ENCODE measurements at places on chromosomes 1 and 21. TPM values are rescaled to one million over a fixed set of nuclear protein-coding genes. Genes with fewer than 3 reads are reported as not detected.

PLA2G5 gene
- total RNA-seq = not detected

- no peak overlapping the region for H3K27ac ChIP-seq
- no peaks in the 10 kb centered on the region for H3K36me3 ChIP-seq
- H3K4me1 ChIP-seq = peaks cover 10% of the 10 kb centered on the region
- H3K27me3 ChIP-seq = peaks cover 3% of the 10 kb centered on the region
Measured at GRCh38 chr1:234230414-234230862, 142.8 kb upstream of the COA6 start.

- no peak overlapping the region for H3K27ac ChIP-seq
- peaks cover 34% of the 10 kb centered on the region for H3K4me1 ChIP-seq
- no peaks in the 10 kb centered on the region for H3K36me3 ChIP-seq
- H3K4me3 ChIP-seq = no peak overlapping the region
- peaks cover 62% of the 10 kb centered on the region for H3K27me3 ChIP-seq
Measured at GRCh38 chr1:112505400-112505785, 3.4 kb upstream of the WNT2B start.

DNA sequence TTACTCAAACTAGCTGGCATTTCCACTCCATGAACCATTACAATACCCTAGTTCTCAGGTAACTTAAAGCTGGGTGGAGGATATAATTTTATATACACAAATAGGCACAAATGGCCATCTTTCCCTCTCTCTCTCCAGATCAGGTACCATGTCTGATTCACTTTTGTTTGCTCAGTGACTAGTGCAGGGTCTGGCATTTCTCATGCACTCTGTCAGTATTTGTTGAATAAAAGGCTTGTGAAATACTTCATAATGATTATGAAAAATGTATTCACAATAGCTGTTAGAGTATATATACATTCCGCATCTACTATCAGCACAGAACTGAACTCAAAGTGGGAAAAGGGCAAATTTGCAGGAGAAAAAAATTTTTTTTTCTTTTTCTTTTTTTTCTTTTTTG is 510.2 kb upstream of the USP24 start:
- no peak overlapping the region for H3K27ac ChIP-seq
- no peak for DNase-seq
- H3K27me3 ChIP-seq = no peaks in the 10 kb centered on the region
- no peaks in the 10 kb centered on the region for H3K36me3 ChIP-seq
- H3K4me1 ChIP-seq = no peaks in the 10 kb centered on the region
- no peak overlapping the region for H3K4me3 ChIP-seq

DNA sequence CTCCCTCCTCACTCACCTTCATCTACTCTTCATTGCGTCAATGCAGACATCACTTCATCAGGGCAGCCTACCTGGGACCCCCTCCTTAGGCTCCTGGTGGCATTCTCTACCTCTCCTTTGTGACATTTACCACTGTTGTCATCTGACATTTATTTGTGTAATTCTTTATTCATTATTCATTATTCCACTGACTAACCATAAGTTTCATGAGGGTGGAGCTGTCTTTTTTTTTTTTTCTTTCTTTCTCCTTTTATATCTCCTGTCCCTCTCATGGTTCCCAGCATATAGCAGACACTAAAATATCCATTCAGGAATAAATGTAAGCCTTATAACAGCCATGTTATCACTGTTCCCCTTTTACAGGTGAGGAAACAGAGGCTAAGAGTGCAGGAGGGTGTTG is 126.8 kb downstream of the KAZN start:
- H3K27ac ChIP-seq = no peak overlapping the region
- no peak overlapping the region for H3K4me3 ChIP-seq
- DNase-seq = no peak
- H3K27me3 ChIP-seq = no peaks in the 10 kb centered on the region
- H3K4me1 ChIP-seq = no peaks in the 10 kb centered on the region
- no peaks in the 10 kb centered on the region for H3K36me3 ChIP-seq

DNA sequence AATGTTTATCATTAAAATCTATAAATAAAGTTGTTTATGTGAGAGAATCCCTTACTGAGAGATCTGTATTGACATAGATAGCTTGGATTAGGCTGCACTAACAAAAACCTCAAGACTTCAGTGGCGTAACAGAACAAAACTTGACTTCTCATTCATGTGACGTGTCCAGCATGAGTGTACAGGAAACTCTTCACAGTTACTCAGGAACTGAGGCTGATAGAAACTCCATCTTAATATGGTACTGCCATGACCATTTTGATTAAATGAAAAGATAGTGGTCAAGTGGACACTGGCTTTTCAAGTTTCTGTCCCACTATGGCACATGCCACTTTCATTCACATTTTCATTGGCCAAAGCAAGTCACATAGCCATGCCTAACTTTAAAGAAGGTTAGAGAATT is 3.7 kb downstream of the ST3GAL3 start:
- no peaks in the 10 kb centered on the region for H3K36me3 ChIP-seq
- peaks cover 16% of the 10 kb centered on the region for H3K4me1 ChIP-seq
- H3K27ac ChIP-seq = no peak overlapping the region
- H3K4me3 ChIP-seq = no peak overlapping the region
- DNase-seq = peak; percentile 19

DNA sequence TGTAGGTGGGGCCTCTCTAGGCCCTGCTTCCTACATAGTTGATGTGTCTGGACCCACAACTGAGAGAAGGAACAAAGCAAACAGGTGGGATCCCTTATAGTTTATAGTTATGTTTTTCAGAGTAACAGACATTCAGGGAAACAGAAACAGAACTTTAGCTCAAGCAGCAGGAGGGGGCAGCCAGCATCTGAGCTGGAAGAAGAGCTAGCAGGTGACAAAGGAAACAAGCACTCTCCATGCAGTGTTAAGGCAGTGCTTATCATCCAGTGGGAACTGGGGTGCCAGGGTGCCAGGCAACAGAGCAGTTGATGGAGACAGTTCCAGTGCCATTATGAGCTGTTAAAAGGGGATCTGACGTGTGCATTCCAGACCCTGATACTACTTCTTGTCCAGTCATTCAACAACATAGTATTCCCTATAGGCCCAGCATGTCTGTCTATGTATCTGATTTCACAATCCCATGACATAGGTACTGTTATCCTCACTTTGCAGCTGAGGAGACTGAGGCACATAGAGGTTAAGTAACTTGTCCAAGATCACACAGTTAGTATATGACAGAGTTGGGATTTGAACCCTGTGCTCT is 13.5 kb downstream of the HIVEP3 start:
- H3K4me3 ChIP-seq = no peak overlapping the region
- H3K27me3 ChIP-seq = no peaks in the 10 kb centered on the region

GRCh38 chr1:161994175-161994668 is 29.4 kb downstream of the OLFML2B start:
- no peak overlapping the region for H3K4me3 ChIP-seq
- H3K27ac ChIP-seq = no peak overlapping the region
- H3K36me3 ChIP-seq = no peaks in the 10 kb centered on the region
- no peaks in the 10 kb centered on the region for H3K27me3 ChIP-seq

OR2C3 gene
- not detected for total RNA-seq

- no peaks in the 10 kb centered on the region for H3K4me1 ChIP-seq
- no peak overlapping the region for H3K4me3 ChIP-seq
- no peaks in the 10 kb centered on the region for H3K36me3 ChIP-seq
- no peak for DNase-seq
- H3K27me3 ChIP-seq = no peaks in the 10 kb centered on the region
Measured at GRCh38 chr21:29490016-29490415, 191.3 kb downstream of the BACH1 start.

DNA sequence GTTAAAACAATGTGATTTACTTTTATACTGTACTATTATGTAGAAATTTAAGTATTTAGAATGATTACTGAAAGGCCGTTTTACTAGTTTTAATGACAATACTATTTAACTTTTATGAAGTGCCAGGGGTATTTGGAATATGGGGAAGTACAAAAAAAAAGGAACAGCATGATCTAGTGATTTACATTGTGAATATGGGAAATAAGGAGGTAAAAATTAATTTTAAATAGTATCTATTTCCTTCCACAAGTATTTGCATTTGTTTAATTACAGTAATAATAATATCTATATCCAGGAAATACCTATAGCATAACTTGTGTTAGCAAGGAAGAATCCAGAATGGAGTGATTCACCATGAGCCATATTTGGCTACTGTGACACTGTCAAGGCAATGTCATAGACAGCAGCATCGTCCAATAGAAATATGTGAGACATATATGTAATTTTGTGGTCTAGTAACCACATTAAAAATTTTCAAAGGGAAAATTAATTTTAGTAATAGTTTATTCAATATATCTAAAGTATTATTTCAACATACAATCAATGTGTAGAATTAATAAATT is 22.0 kb downstream of the CNST start:
- no peak overlapping the region for H3K4me3 ChIP-seq
- no peak overlapping the region for H3K27ac ChIP-seq
- peak; percentile 40 for DNase-seq
- peaks cover 21% of the 10 kb centered on the region for H3K4me1 ChIP-seq
- no peaks in the 10 kb centered on the region for H3K27me3 ChIP-seq

- DNase-seq = no peak
- no peak overlapping the region for H3K27ac ChIP-seq
- no peak overlapping the region for H3K4me3 ChIP-seq
- no peaks in the 10 kb centered on the region for H3K36me3 ChIP-seq
Measured at GRCh38 chr1:214429951-214430770, 121.2 kb downstream of the PTPN14 start.

DNA sequence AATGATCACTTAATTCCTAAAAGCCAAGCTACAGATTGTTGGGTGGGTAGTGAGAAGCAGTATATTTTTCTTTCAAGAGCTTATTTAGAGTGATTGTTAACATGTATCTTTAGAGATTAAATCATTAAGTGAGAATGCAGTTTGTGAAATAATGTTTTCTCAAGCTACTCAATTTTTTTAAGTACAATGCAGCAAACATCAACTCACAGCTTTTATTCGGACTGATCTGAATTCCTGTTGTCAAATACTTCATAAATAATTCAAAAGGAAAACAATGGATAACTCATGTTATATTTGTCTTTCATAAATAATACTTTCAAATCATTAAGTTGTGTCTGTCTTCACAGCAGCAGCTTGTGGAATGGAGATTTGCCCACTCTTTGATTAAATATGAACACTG is 271.1 kb upstream of the DEPDC1 start:
- no peaks in the 10 kb centered on the region for H3K36me3 ChIP-seq
- no peak for DNase-seq
- no peaks in the 10 kb centered on the region for H3K27me3 ChIP-seq
- H3K4me1 ChIP-seq = no peaks in the 10 kb centered on the region

GUCA2B gene
- not detected for total RNA-seq
